ENCODE measurements at places on chromosomes 16 and 17. TPM values are rescaled to one million over a fixed set of nuclear protein-coding genes. Genes with fewer than 3 reads are reported as not detected.

- no peak for DNase-seq
Measured at GRCh38 chr16:544517-544916, 15.7 kb upstream of the PRR35 start.

DNA sequence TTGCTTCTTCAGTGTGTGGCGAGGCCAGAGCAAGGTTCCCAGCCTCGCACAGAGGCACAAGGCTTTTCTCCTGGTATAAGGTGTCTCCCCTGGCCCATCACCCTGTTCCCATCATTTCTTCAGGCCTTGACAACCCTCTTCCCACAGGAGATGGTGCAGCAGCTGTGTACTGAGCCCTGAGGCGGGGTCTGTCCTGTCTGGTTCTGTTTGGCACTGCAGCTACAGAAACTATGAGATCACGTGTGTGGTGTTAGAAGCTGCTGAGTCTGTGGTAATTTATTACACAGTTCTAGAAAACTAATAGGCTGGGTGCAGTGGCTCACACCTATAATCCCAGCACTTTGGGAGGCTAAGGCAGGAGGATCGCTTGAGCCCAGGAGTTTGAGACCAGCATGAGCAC, 7.2 kb downstream of the PLA2G15 start:
- no peak for DNase-seq

DNA sequence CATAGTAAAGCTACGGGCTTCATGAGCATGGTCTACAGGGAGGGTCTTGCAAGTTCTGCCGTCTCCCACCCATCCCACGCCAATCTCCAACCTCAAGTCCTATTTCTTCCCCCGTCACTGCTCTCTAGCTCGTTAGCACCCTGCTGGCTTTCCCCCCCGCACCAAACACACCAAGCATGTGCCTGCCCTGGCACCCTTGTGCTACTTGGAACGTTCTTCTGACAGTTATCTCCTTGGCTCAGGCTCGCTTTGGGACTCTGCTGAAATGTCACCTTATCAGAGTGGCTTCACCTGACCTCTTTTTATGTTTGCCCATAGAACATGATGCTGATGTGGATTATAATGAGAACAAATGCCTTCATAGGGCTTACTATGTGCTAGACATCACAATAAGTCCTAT, 21.9 kb downstream of the GLYR1 start:
- no peak for DNase-seq

- no peak for DNase-seq
Measured at GRCh38 chr16:1942047-1942809, 771 bp downstream of the MSRB1 start.

DNA sequence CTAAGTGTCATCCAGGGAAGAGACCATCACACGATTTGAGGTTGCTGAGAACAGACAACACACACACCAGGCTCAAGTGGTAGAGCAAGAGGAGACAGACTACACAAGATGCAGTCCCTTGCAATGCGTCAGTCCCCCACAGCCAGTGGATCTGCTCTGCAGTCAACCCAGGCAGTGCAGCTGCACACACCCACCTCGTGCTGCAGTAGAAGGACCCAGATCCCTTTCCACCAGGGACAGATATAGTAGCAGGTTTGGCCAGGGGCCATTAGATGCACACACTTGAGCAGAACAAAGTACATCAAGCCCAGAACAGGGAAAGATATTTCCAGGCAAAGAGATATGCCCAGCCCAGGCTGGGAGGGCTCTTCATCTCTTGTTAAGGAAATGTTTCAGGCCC, 112.9 kb downstream of the GRIN2A start:
- peak; percentile 81 for DNase-seq

- no peak for DNase-seq
Measured at GRCh38 chr16:60648290-60648689, 1387.9 kb downstream of the CDH8 start.

Gene TBC1D3G
- total RNA-seq: not detected

Gene TBX2
- 17.4 TPM for total RNA-seq

Gene PRAC2
- total RNA-seq: not detected

Gene SOCS7
- total RNA-seq: 54.2 TPM

Gene PRSS33
- not detected for total RNA-seq

Gene HAS3
- total RNA-seq: 4.6 TPM
